ENCODE measurements at places on chromosomes 1 and 21.
A peak's percentile ranks its signal among the peaks of the same experiment; 100 is the strongest.

DNA sequence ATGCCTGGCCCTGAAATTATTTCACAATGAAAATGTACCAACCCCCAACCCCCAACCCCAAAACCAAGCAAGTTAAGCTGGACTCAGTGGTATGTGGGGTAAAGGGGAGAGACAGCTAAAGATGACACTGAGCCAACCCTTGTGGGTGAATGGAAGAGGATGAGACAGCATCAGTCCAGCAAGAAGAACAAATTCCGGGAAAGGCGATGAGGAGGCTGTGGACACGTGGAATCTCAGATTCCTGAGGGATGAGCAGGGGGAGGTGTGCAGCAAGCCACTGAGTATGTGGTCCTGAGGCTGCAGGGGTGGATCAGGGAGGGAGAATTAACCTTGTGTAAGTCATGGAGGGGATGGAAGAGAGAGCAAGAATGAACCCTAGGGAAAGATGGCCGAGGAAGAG lies 14.4 kb upstream of the ZNF362 start:
- DNase-seq: no peak

DNA sequence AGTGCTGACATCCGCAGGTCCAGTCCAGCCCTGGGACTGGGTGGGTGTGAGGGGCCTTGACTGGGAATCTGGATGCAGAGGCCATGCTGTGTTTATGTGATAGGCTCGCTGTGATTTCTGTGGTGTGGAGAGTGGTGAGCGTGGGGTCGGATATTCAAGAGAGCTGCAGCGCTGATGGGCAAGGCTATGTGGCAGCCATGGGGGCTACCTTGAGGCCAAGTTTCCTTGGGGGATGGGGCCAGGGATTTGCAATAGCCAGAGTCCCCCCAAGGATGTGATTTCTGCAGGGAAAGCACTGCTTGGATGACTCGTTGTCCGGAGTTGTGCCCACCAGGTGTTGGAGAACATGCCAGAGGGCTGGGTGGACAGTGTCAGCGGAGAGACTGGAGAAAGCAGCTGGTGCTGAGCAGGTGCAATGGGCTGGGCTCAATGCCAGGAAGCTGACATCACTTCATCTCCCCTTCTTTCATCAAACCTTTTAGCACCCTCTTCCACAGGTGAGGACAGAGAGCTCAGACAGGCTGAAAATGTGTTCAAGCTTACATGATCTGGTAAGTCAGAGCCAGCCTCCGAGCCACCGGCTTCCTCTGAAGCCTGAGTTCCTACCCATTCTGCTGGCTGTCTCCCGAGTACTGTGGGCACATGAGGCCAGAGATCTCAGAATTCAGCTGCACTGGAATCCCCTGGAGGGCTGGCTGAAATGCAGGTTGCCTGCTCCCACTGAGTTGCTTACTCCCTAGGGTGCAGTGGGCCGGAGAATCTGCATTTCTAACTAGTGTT lies 132.9 kb downstream of the RHOU start:
- peak; percentile 55 for DNase-seq

DNA sequence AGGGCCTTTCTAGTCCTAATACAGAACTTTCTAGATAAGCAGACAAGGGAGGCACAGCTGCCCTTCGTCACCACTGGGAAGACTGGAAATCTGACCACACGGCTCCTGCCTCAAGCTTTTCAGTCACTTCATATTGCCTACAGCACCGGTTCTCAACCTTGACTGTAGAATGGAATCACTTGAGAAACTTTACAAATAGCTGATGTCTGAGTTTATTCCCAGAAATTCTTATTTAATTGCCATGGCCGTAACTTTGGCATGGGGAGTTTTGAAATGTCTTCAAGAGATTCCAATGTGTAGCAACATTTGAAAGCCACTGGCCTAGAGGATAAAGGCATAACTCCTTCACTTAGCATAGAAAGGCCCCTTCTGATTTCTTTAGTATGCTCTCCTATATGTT lies 42.4 kb upstream of the STMN1 start:
- no peak for DNase-seq

- no peak for DNase-seq
Observed at GRCh38 chr1:224640587-224640986, 24.5 kb downstream of the CNIH3 start.

GRCh38 chr1:24191860-24192259 lies 4.8 kb upstream of the IFNLR1 start:
- no peak for DNase-seq

- DNase-seq: no peak
Observed at GRCh38 chr1:40948741-40949443, 30.6 kb upstream of the CTPS1 start.

DNA sequence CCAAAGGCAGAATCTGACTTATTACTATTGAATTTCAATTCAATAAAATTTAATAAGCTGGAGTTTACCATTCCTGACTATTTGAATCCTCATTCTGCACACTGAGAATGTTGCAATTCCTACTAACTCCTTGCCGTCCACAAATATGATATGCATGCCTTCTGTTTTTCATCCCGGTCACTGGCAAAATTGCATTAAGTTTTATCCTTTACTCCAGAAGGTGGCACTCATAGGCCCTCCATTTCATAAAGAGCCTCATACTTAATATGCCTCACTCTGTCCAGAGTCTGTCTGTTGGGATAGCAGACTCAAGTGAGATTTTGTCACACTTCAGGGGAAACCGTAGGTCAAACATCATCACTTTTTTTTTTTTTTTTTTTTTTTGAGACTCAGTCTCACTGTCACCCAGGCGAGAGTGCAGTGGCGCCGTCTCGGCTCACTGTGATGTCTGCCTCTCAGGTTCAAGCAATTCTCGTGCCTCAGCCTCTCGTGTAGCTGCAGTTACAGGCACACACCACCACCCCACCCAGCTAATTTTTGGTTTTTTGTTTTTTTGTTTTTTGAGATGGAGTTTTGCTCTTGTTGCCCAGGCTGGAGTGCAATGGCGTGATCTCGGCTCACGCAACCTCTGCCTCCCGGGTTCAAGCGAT lies 27.3 kb downstream of the F11R start:
- DNase-seq: peak; percentile 24

GRCh38 chr1:162538815-162539431 lies 22.6 kb upstream of the UAP1 start:
- no peak for DNase-seq

DNA sequence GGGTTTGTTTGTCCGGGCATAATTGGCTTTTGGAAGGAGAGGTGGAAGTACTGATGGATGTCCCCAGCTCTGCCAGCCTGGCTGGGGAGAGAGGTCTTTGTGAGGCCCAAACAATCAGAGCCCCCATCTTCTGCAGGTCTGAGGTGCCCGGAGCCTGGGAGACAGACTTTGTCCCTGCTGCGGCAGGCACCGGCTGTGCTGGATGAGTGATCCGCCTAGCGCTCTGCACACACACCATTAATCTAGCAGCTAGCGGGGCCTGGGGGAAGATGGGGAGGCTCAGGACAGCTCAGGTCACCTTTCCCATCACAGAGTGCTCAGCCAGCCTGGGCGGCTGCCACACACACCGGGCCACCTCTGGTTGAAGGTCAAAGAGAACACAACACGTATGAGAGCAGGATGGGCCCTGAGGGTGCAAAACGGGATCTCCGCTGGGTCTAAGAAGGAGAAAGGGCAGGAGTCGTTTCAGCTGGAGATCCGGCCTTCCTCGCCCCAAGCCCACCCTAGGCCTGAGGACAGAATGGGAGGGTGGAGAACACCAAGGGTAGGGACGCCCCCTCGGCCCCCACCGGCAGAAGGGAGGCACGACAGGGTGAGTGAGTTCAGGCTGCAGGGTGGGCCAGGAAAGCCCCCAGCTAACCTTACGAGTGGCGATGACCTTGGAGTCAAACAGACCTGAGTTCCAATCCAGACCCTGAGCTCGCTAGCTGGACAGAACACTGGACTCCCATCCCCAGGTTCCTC lies 341.8 kb downstream of the NPHP4 start:
- no peak for DNase-seq

- no peak for DNase-seq
Observed at GRCh38 chr1:170668209-170669106, 4.5 kb downstream of the PRRX1 start.

GRCh38 chr1:67534627-67535065 lies 104.4 kb upstream of the SERBP1 start:
- no peak for DNase-seq

GRCh38 chr1:205424901-205425600 lies 3.2 kb upstream of the LEMD1 start:
- no peak for DNase-seq

DNA sequence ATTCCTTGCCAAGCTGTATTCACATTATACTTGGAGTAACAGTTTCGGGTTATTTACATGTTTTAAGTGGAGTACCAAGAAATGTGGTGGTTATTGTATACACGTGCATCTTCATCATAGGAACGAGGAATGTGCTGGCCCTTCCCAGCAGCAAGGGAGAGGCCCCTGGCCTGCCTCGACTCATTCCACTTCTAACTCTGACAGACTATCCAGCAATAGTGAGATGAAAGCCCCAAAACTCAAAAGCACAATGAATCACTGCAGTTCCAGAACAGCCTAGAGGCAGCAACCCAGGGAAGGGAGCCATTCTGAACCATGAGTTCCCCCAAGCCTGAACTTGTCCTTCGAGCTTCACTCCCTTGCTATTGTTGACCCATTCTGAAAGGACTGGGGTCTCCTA lies 23.1 kb downstream of the FAM89A start:
- DNase-seq: no peak

GRCh38 chr1:168135116-168135920 lies 1.4 kb downstream of the GPR161 start:
- no peak for DNase-seq

DNA sequence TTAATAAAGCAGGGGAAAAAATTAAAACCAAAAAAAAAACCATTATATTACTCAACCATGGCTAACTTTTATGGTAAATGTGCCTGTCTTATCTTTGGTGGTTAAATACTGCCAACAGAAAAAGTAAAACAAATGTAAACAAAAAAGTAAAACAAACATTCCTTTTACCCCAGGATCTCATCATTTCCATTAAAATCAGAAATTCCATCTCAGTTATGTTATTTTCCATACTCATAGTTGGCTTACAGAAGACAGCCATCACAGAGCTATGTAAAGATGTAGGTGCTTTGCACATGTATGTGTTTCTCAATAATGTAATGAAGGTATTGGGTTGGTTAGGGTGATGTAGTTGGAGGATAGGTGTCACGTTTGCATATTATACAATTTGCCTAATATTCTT lies 185.0 kb downstream of the KCNK2 start:
- no peak for DNase-seq

GRCh38 chr1:64330839-64331238 lies 127.4 kb downstream of the UBE2U start:
- DNase-seq: no peak

DNA sequence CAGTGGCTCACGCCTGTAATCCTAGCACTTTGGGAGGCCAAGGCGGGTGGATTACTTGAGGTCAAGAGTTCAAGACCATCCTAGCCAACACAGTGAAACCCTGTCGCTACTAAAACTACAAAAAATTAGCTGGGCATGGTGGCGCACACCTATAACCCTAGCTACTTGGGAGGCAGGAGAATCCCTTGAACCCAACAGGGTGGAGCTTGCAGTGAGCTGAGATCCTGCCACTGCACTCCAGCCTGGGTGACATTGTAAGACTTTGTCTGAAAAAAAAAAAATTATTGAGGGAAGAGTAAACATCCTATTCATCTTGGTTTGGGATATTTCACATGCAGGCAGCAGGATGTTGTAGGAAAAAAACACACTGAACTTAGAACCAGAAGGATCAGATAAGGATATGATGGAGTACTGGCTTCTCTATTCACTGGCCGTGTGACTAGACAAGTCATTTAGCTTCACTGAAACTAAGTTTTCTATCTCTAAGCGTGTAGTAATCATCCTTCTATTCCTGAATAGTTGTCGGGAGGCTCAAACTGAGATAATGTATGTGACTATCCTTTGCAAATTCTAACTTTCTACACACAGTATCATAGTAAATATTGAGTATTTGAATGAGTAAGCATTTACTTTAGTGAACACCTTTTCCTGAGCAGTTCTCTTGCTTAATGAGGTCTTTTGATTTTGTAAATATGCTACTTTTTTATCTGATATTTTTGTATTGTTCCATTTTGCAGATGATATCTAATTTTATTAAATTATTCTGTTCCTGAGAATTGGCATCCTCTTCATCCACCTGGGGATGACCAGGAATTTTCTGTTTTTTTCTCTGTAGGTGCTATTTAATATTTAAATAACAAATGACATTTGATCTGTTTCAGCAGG lies 18.2 kb downstream of the CAP1 start:
- DNase-seq: no peak

GRCh38 chr1:13901039-13901438 lies 201.1 kb downstream of the PRDM2 start:
- no peak for DNase-seq

DNA sequence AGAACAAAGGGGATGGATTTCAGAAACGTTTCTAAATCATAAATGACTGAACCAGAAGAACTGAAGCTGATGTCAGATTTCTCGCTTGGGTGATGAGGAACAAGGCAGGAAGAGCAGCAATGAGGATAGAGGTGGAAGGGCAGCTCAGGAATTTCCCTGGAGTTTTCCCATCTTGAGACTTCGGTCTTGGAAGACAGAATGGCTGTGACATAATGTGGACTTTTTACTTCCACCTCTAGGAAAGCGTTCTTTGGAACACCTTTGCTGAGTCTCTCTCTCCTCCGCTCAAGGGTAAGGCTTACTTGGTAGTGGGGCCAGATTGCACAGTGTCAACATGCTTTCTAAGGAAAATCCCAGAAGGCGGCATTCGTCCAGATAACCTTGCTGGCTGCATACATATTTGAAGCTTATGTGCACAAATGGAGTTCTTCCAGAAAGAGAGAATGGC lies 36.6 kb downstream of the DEGS1 start:
- DNase-seq: no peak

DNA sequence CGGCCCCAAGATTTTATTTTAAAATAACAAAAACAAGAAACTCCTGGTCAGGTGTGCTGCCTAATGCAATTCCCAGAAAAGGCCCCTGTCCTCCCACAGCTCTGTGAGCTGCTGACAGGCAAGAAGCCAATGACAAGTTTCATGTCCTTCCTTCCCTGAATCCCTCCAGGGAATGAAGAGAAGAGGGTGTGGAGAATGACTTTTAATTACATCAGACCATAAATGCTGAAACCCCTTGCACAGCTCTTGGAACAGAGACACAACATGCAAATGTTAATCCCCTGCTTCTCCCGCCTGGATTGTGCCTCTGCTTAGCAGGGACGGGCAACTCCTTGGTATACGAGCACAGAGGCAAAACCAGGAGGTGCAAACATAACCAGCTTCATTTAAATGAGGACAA lies 228.1 kb upstream of the CAMK1G start:
- no peak for DNase-seq
